ENCODE measurements at places on chromosomes 12 and 14. TPM values are rescaled to one million over a fixed set of nuclear protein-coding genes. Genes with fewer than 3 reads are reported as not detected.

CIROP gene
- not detected for total RNA-seq

FZD10 gene
- total RNA-seq, result not detected

EPYC gene
- total RNA-seq, result not detected

MAP3K9 gene
- 4.2 TPM for total RNA-seq

TAS2R7 gene
- total RNA-seq, result not detected

FAM90A1 gene
- total RNA-seq, result 0.31 TPM

PTPN21 gene
- total RNA-seq, result 0.21 TPM

C14orf119 gene
- total RNA-seq, result 54.3 TPM

PRH2 gene
- not detected for total RNA-seq

GPD1 gene
- 0.62 TPM for total RNA-seq

TMEM229B gene
- 2.4 TPM for total RNA-seq

COL2A1 gene
- total RNA-seq, result 0.07 TPM

CABP1 gene
- total RNA-seq, result 0.16 TPM

TMTC1 gene
- total RNA-seq, result 0.49 TPM

SDR9C7 gene
- not detected for total RNA-seq

SYT1 gene
- total RNA-seq, result not detected

FAIM2 gene
- 0.54 TPM for total RNA-seq

POLE2 gene
- 58.4 TPM for total RNA-seq

P2RX7 gene
- 6.2 TPM for total RNA-seq

NGB gene
- not detected for total RNA-seq

TMEM30B gene
- total RNA-seq, result 0.47 TPM

TSPAN11 gene
- total RNA-seq, result not detected

MLF2 gene
- total RNA-seq, result 163 TPM

MANSC4 gene
- total RNA-seq, result not detected

NOS1 gene
- not detected for total RNA-seq

GPR137C gene
- 0.07 TPM for total RNA-seq

ZNF891 gene
- total RNA-seq, result 2.4 TPM

CCDC59 gene
- total RNA-seq, result 102 TPM

SDSL gene
- total RNA-seq, result 0.61 TPM

SCN8A gene
- 0.38 TPM for total RNA-seq

FOXN4 gene
- not detected for total RNA-seq

KRT3 gene
- 0.14 TPM for total RNA-seq

GEMIN2 gene
- total RNA-seq, result 23.1 TPM

AGAP2 gene
- total RNA-seq, result 28.2 TPM

SPTB gene
- total RNA-seq, result not detected

All from activated CD4-positive, alpha-beta T cell treated with anti-CD3 and anti-CD28 coated beads, Interleukin-2, amount 10 ng/mL, durations not matched to agents 24 days and 14 days (primary cell).